ENCODE measurements at places on chromosomes 12 and 14. TPM values are rescaled to one million over a fixed set of nuclear protein-coding genes. Genes with fewer than 3 reads are reported as not detected.

Gene SLC17A8
- total RNA-seq: not detected

Gene HOXC10
- not detected for total RNA-seq

Gene TCHP
- total RNA-seq: 26.4 TPM

Gene EXOC5
- 58.8 TPM for total RNA-seq

Gene NAV3
- 7.1 TPM for total RNA-seq

Gene PZP
- not detected for total RNA-seq

Gene ACSS3
- total RNA-seq: not detected

Gene ZC2HC1C
- 1.3 TPM for total RNA-seq

Gene PRPH
- total RNA-seq: 1.4 TPM

Gene SERPINA3
- total RNA-seq: 54.5 TPM

Gene IL31
- not detected for total RNA-seq

Gene TRIM9
- 0.19 TPM for total RNA-seq

Gene RDH16
- 0.10 TPM for total RNA-seq

Gene COCH
- total RNA-seq: 0.23 TPM

GRCh38 chr14:75183225-75183624 is 6.8 kb upstream of the TMED10 start:
- peak overlapping the region; percentile 57 for H3K27ac ChIP-seq
- H3K4me3 ChIP-seq: peak overlapping the region; percentile 21
- no peaks in the 10 kb centered on the region for H3K36me3 ChIP-seq

GRCh38 chr14:21050597-21050996 is 7.0 kb upstream of the RNASE8 start:
- H3K27me3 ChIP-seq: no peaks in the 10 kb centered on the region
- H3K4me3 ChIP-seq: no peak overlapping the region
- no peak for DNase-seq
- no peaks in the 10 kb centered on the region for H3K4me1 ChIP-seq

DNA sequence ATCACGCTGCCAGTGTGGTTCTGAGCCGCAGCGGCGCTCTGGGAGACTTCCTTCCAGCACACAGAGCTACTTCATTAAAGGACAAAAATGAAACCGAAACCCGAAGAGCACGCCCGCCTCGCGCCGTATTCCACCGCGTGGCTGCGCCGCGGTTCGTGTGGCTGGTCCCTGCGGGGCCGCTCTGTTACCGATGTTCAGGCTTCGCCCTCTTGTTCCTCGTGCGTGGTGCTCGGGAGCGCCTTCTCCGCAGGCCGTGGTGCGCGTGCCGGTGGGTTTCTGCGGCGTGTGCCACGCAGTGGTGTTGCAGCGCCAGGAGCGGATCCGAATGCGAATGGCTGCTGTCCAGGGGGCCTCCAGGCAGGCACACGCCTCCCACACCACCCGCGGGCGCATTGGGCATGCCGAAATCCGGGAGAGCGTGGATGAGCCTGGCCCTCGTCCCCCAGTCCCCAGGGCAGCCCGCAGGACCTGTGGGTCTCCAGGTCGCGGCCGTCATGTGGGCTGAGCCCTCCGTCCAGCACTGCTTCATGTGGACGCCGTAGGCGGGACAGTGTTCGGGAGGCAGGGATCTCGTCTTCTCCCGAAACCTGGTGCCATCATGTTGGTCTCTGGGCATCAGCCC is 91.2 kb downstream of the ADGRD1 start:
- no peaks in the 10 kb centered on the region for H3K36me3 ChIP-seq
- DNase-seq: no peak
- H3K27me3 ChIP-seq: peaks cover 35% of the 10 kb centered on the region
- H3K4me3 ChIP-seq: no peak overlapping the region

DNA sequence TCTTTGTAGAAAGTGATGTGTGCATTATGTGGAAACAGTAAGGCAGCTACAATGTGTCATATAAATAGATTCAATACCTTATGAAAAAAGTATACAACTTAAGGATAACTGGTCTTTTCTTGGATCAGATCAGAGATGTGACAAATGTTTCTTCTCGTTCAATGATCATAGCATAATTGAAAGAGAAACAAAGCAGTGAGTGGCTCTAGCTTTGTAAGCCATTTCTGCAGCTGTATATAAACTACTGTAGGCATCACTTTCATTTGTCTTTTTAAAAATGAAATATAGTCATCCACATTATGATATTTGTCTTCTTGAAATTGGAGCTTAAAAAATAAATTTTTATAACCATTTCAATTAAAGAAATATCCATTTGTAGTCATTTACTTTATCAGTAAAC is 63.8 kb upstream of the LMO3 start:
- H3K4me3 ChIP-seq: no peak overlapping the region
- no peak for DNase-seq
- H3K27ac ChIP-seq: no peak overlapping the region
- H3K4me1 ChIP-seq: peaks cover 4% of the 10 kb centered on the region

DNA sequence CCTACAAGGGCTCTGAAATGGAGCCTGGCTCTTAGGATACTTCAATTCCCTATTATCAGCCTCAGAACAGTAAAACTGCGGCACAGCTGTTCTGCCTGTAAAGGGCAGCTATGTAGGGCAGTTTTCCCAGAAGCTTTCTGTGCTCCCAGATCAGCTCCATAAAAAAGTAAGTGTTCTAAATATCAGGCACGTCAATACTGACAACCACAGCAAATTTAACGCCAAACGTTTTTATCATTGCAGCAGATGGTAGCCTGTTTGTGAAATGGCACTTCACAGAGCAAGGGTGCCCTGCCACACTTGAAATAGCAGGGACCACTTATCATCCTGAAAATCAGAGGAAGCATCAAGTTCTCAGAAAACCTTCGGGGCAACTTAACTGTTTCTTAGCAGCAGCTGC is 54.8 kb upstream of the PTHLH start:
- H3K4me3 ChIP-seq: no peak overlapping the region
- DNase-seq: no peak
- H3K27ac ChIP-seq: peak overlapping the region; percentile 65
- no peaks in the 10 kb centered on the region for H3K36me3 ChIP-seq

DNA sequence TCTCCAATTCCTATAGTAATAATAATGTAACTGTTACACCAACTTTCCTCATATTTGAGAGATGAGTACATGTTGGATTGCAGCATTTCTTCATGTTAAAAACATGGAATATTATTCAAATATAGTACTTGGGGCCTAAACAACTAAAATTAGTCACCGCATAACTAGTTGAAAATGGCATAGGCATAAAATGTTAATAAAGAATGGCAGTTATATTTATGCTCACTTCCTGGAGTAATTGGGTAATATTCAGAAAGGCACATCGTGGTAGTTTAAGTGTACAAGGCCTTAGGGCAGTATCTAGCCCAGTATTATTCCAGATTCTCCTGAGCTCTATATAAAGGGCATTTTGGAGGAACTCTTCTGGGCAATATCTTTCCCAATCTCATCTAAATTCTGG is 46.0 kb downstream of the ERGIC2 start:
- H3K4me1 ChIP-seq: no peaks in the 10 kb centered on the region
- H3K27me3 ChIP-seq: no peaks in the 10 kb centered on the region
- H3K36me3 ChIP-seq: peaks cover 24% of the 10 kb centered on the region
- no peak overlapping the region for H3K4me3 ChIP-seq
- no peak for DNase-seq

DNA sequence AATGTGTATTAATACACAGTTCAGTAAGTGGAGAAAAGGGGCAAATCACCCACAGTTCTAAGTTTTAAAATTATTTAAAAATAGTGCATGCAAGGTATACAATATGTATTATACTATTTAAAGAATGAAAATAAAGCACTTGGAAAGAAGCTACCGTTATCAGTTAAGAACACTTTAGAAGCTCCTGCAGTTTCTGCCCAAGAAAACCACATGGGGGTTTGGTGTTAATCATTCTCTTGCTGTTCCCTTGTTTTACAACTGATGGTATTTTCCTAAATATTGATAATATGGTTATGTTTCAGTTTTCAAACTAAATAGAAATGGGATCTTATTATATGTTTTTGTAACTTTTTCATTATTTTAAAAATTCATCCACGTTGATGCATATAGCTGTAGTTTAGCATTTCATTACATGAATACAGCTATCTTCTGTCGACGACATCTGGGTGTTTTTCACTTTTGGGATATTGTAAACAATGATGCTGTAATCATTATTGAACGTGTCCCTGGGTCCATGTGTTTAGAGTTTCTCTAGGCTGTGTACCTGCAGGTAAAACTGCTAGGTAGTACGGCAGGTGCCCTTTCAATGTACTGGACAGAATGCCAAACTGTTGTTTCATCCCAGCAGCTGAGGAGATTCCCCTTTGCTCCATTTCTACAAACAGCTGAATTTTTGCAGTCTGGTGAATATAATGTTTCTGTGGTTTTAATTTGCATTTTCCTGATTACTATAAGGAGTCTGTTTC is 64.1 kb downstream of the APPL2 start:
- H3K27me3 ChIP-seq: no peaks in the 10 kb centered on the region
- no peaks in the 10 kb centered on the region for H3K4me1 ChIP-seq
- peaks cover 73% of the 10 kb centered on the region for H3K36me3 ChIP-seq
- peak overlapping the region; percentile 32 for H3K27ac ChIP-seq

GRCh38 chr12:102551186-102551585 is 70.8 kb upstream of the IGF1 start:
- no peak overlapping the region for H3K4me3 ChIP-seq
- no peak for DNase-seq
- no peaks in the 10 kb centered on the region for H3K4me1 ChIP-seq
- H3K27me3 ChIP-seq: no peaks in the 10 kb centered on the region
- no peak overlapping the region for H3K27ac ChIP-seq
- peaks cover 6% of the 10 kb centered on the region for H3K36me3 ChIP-seq

- DNase-seq: no peak
- no peaks in the 10 kb centered on the region for H3K27me3 ChIP-seq
- H3K36me3 ChIP-seq: peaks cover 17% of the 10 kb centered on the region
- no peak overlapping the region for H3K27ac ChIP-seq
Observed at GRCh38 chr12:95184121-95184520, 33.1 kb downstream of the FGD6 start.

DNA sequence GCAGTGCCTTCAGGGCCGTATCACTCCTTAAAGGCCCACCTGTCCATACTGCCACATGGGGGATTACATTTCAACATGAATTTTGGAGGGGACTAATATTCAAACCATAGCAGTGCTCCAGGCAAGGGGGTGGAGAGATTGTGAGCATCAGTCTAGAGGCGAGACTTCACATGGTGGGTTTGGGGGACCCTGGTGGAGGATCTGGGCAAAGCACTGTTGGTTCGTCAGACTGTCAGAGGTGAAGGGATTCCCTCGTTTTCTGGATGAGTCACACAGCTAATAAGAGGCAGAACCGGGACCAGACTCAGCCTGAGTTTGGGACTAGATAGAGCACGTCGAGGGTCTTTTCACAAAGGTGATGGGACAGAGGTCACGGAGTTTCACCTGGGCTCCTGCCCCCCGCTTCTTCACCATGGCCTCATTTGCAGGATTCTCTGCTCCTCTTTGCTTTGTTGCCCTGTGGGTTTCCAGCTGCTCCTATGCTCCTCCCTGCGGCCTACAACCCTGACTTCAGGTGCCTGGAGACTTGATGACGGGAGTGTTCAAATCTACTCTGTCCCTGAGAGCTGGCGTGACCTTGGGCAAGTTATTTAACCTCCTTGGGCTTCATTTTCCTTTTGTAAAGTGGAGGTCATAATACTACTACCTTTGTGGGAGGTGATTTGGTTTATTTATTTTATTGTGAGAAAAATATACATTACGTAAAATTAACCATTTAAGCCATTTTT is 41.5 kb downstream of the TEAD4 start:
- H3K27ac ChIP-seq: no peak overlapping the region
- DNase-seq: no peak
- no peaks in the 10 kb centered on the region for H3K4me1 ChIP-seq
- peaks cover 14% of the 10 kb centered on the region for H3K36me3 ChIP-seq

GRCh38 chr14:104868060-104868740 is 3.1 kb downstream of the CEP170B start:
- H3K36me3 ChIP-seq: peaks cover 6% of the 10 kb centered on the region
- peaks cover 28% of the 10 kb centered on the region for H3K4me1 ChIP-seq
- H3K4me3 ChIP-seq: no peak overlapping the region
- no peaks in the 10 kb centered on the region for H3K27me3 ChIP-seq
- no peak for DNase-seq
- no peak overlapping the region for H3K27ac ChIP-seq

GRCh38 chr12:24982250-24982649 is 33.3 kb upstream of the BCAT1 start:
- H3K4me3 ChIP-seq: no peak overlapping the region
- no peak for DNase-seq
- no peak overlapping the region for H3K27ac ChIP-seq
- no peaks in the 10 kb centered on the region for H3K4me1 ChIP-seq
- H3K36me3 ChIP-seq: no peaks in the 10 kb centered on the region

GRCh38 chr14:24314377-24315193 is 3.3 kb downstream of the LTB4R start:
- no peak overlapping the region for H3K4me3 ChIP-seq
- H3K27me3 ChIP-seq: peaks cover 12% of the 10 kb centered on the region
- peaks cover 29% of the 10 kb centered on the region for H3K4me1 ChIP-seq
- peak; percentile 65 for DNase-seq
- H3K36me3 ChIP-seq: peaks cover 16% of the 10 kb centered on the region
- H3K27ac ChIP-seq: no peak overlapping the region

GRCh38 chr14:92316176-92316575 is 6.8 kb upstream of the SLC24A4 start:
- no peaks in the 10 kb centered on the region for H3K4me1 ChIP-seq
- H3K4me3 ChIP-seq: no peak overlapping the region
- no peak overlapping the region for H3K27ac ChIP-seq
- peaks cover 6% of the 10 kb centered on the region for H3K36me3 ChIP-seq
- peaks cover 15% of the 10 kb centered on the region for H3K27me3 ChIP-seq
- no peak for DNase-seq

GRCh38 chr14:71432334-71433110 is 499.7 kb upstream of the RGS6 start:
- no peak overlapping the region for H3K4me3 ChIP-seq
- H3K27ac ChIP-seq: no peak overlapping the region
- H3K4me1 ChIP-seq: no peaks in the 10 kb centered on the region
- no peaks in the 10 kb centered on the region for H3K27me3 ChIP-seq
- DNase-seq: no peak

- H3K27me3 ChIP-seq: no peaks in the 10 kb centered on the region
- peaks cover 28% of the 10 kb centered on the region for H3K4me1 ChIP-seq
- DNase-seq: peak; percentile 88
- peaks cover 51% of the 10 kb centered on the region for H3K36me3 ChIP-seq
- H3K4me3 ChIP-seq: no peak overlapping the region
Observed at GRCh38 chr12:55955800-55956508, 9.9 kb downstream of the PMEL start.

DNA sequence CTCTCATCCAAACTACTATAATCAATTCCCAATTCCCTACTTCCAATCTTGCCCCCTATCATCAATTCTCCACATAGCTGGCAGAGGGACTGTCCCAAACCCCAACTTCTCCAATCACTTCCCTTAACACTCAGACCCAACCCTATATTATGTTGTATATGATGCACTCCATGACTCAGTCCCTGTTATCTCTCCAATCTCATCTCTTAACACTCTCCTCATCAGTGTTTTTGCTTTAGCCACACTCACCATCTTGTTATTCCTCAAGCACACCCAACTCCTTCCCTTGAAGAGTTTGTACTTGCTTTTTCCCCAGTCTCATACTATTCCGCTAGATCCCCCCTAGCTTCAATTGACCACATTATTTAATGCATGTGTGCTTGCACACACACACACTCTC is 4.9 kb downstream of the RHOJ start:
- no peaks in the 10 kb centered on the region for H3K36me3 ChIP-seq
- no peak overlapping the region for H3K27ac ChIP-seq
- no peaks in the 10 kb centered on the region for H3K27me3 ChIP-seq
- no peaks in the 10 kb centered on the region for H3K4me1 ChIP-seq

Data from MCF 10A (cell line).